MM.1S (cell line): ENCODE measurements at places on chromosomes 4 and X.

GRCh38 chrX:118823263-118824172 lies at the start of gene ZCCHC12:
TSS of gene ZCCHC12 (plus strand) at chrX:118823824. CDS start at chrX:118825245, 1,421 bp downstream.
- DNase-seq = peak; percentile 61

- no peak for DNase-seq
These were observed 158.5 kb upstream of the S100G start for GRCh38 chrX:16491461-16491860.

- no peak for DNase-seq
These were observed 21.6 kb downstream of the PRIMPOL start for GRCh38 chr4:184671101-184671500.

DNA sequence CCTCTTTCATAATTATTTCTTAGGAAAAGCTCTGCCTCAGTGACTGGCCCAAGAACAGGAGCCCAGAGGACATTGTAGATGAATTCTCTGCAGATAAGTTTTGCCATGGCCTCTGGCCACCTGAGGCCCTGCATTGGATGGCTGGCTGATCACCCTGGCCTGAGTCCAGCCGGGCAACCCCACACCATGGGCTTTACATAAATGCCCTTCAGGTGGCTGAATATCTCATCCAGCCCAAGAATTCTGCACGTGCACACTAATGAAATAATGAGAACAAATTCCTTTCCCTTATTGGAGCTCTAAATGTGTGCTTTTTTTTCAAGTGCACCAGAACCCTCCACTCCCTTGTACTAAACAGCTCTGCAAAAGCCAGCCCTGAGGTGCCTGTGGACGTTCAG lies 65.7 kb downstream of the IRF2 start:
- no peak for DNase-seq

DNA sequence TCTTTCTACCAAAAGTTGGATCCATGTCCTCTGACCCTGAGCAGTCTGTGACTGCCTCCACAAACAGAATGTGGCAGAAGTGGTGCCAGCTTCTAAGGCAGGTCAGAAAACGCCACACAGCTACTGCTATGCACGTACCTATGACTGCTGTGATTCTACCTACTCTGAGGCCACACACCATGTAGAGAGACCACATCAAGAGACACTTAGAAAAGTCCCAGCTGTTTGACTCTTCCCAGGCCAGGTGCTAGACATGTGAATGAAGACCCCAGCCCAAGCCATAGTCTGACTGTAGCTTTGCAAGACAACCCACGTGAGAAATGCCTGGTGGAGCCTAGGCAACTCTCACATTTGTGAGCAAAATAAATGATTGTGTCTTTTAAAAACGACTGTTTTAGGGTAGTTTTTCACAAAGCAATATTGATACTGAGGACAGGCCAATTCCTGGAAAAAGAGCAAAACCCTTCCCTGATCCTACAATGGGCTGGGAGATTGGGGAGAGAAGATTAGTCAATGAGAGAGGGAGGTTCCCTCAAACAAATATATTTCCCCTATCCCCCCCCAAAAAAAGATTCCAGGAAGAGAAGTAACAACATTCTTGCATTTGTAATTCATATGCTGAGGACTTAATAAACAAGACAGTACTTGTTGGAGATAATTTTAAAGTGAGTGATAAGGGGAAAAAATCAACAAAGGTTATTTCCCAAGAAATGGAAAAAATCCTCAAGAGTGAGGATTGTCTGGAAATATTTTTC lies 33.3 kb downstream of the FRYL start:
- no peak for DNase-seq

- no peak for DNase-seq
These were observed 560 bp upstream of the TMSB4X start for GRCh38 chrX:12974305-12974795.

- DNase-seq = no peak
These were observed 80.7 kb upstream of the MAML3 start for GRCh38 chr4:140234697-140235060.

DNA sequence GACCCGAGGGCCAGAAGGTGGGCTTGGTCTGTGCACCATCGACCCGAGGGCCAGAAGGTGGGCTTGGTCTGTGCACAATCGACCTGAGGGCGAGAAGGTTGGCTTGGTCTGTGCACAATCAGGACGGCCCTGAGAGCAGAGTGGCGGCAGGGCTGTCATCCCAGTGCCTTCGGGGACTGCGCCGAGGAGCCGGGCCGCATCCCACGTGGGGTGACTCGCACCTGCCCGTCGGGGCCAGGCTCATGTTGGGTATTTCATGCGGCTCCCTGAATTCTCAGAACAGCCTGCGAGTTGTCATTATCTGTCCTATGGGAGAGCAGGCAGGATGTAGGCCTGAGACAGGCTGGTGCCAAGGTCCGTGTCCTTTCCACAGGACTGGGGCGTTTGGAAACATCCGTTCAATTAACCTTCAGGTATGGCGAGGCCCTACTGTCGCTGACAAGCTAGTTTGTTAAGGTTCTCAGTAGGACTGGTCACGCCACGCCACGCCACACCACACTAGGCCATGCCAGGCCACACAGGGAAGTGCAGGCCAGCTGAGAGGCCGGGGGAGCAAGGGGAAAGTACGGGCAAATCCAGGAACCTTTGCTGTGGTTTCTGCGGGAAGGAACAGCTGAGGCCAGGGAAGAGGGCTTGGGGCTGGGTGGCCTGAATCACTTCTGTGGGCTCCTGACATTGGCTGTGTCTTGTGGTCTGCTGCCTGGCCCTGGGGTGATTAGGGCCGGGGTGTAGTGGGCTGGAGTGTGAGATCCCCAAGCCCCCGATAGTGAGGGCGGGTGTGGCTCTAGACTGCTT lies 182.9 kb downstream of the AFAP1 start:
- DNase-seq = no peak

DNA sequence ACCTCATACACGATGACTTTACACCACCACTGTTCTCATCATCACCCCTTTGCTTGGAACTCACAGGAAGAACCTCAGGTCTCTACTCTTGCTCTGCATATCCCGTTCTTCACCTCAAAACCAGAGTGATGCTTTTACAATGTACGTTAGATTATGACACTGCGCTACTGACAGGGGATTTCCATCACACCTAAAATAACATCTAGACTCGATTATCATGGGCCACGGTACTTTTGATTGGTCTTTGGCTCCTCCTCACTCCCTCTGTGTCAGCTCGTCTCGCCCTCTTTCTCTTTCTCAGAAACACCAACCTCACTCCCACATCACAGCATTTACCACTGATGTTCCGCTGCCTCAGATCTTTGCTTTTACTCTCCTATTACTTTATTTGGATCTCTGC lies 172.4 kb downstream of the TLL1 start:
- peak; percentile 95 for DNase-seq

DNA sequence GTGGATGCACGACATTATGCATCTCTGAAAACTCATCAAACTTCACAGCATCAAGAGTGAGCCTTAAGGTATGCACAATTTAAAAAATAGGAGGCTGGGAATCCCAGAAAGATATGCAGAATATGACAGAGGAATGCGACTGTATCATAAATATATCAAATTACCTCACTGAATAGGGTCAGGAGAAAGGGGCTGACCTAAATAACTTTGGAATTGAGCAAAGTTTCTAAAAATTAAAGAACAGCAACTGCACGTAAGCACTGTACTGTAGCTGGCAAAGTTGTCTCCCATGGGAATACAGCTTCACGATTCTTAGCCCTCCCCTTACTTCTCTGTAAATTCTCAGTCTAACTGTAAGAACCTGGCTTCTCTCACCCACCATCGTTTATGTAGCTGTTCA lies 397.4 kb upstream of the ZFP42 start:
- DNase-seq = no peak

DNA sequence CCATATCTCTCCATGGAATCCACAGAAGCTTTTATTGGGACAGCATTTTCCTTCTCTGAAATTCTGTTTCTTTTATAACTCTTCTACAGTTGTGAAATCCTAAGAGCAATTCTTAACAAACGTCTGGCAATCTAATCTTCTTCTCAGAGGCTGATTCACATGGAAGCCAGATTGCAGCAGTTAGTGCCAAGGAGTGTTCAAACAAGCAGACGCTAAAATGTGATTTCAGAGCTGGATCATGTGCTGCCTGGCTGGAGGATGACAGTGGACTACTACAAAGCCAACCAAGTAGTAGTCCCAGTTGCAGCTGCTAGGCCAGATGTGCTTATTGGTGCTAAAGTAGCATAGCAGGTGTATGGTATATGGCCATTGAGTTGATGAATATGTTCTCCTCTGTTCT lies 27.7 kb upstream of the GLRB start:
- DNase-seq = no peak

DNA sequence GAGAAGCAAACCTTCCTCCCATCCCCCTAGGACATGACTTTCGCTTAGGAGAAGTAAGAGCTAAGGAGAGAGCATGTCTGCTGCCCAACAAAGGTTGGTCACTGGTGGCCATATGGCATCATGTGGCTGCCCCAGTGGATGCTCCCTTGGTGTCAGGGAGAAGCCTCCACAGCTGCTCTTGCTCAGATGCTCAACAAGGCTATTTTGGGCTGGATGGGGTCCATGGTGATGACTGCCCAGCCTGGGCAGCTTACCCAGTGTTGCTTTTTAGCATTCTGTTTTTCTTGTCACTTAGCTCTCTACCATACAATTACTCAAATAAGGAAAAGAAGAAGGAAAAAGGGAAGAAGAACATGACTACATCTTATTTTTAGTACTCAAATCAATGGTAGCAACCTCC lies 48.9 kb upstream of the PPARGC1A start:
- no peak for DNase-seq

- DNase-seq = peak; percentile 71
These were observed at the start of gene TLR10 for GRCh38 chr4:38782452-38783108. TSS of gene TLR10 (minus strand) at chr4:38782990. CDS start at chr4:38775590, 7,400 bp downstream.

DNA sequence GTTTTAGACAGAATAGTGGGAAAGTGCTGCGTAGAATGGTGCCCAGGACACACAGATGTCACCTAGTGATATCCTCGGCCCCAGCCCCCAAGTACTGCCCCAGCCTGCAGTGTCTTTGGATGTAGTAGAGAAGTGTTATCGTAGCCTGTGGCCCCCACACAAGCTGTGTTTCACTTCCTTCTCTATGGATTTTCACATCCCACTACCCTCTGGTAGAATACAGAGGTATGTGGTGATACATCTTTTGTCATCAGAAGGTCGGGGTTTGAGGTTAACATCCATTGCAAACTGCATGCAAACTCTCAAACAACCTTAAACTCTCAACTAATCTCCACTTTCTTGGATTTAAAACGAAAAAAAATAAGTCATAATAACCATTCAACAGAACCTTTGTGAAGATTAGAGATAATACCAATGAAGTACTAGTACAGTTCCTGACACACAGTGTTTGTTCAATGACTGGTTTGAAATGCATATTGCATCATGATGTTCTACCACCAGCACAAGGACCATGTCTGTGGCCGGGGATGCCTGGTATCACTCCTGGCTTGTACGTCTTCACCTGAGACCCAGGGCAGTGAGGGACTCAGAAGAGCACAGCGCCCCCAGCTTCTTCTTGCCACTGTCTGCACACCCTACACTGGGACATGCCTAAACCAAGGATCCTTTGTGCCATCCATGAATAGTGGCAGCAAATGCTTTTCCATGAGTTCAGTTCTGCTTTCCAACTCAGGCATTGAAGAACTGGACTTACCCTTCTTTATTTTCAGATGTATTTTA lies 267.3 kb downstream of the DCTD start:
- no peak for DNase-seq

DNA sequence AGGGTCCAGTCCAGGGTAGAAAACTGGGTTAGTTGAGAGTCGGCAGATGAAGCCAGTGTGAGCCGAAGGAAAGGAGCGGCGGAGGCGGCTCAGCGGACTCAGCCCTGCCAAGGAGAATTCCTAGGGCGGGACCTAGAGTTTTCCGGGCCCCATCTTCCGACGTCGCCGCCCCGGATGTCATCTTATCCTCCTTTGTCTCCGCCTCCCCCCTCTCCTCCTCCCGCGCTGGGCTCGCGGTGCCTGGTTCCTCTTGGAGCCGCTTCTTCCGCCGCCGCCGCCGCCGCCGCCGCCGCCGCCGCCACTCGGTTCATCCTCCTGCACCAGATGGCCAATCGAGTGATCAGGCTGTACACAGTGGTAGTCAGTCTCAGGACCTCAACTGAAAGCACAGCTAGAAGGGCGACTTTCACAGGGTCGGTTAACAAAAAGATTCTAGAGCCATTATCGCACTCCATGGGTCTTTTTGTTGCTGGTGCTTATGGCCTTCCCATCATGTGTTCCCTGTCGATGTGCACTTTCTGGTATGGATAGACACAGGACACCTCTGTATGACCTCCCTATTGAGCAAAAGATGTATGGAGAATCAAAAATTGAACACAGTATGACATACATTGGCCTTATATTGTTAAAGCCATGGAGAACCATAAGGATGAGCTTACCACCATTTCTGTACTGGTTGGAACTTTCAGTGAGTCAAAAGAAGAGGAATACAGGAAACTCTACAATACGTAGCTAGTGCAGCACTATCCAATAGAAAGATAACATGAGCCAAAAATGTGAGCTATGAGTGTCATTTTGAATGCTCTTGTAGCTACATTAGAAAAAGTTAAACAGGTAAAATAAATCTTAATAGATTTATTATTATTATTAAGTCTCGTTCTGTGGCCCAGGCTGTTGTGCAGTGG lies 32.4 kb upstream of the THOC2 start:
- peak; percentile 44 for DNase-seq

- peak; percentile 84 for DNase-seq
These were observed 260.0 kb downstream of the GLUD2 start for GRCh38 chrX:121307449-121307848.

DNA sequence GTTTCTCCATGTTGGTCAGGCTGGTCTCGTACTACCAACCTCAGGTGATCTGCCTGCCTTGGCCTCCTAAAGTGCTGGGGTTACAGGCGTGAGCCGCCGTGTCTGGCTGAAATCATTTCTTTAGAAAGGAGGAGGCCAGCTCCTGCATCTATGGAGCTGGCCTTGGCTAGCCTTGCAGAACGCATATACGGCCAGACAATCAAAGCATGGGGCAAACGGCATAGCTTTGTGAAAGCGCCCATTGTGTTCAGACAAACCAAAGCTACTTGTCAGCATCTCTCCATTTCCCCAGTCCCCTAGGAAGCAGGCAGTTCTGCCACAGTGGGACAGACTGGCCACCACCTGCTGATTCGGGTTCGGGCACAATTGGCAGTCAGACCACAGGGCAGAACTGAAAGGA lies 48.9 kb upstream of the IQSEC2 start:
- no peak for DNase-seq

DNA sequence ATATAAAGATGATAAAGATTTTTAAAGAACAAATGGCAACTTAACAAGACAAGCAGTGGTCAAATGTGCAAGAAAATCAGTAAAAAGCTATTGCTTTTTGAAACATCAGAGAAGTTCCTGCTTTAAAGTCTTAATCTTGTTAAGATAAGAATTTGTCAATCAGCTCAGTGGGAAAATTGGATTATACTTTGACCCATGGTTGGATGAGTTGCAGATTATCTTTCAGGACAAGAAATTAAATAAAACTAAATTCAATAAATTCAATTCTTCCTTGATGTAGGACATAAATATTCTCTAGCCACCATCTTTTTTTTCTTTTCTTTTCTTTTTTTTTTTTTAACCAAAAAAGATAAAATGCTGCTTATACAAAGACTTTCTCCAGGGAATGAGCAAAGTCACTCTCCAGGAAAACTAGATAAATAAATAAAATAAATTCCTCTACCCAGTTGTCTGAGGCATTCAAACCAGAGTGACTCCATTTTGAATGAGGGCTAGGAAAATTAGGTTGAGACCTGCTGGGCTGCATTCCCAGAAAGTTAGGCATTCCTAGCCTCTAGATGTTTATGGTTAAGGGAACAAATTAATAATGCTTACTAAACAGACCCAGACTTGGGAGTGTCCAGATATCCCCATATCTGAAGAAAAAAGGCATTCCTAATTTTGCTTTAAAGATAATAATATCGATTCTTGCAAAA lies 211.2 kb downstream of the SNCA start:
- no peak for DNase-seq

GRCh38 chrX:139831675-139832456 lies 101.0 kb downstream of the ATP11C start:
- DNase-seq = peak; percentile 23
